CD4-positive, alpha-beta T cell treated with Interleukin-21 for 1 hour (primary cell): ENCODE measurements at places on chromosomes 3 and 15.

- no peak for DNase-seq
Measured at GRCh38 chr3:128590948-128591347, 59.7 kb downstream of the RPN1 start.

GRCh38 chr3:33194303-33194702 is 24.3 kb downstream of the SUSD5 start:
- DNase-seq: no peak

DNA sequence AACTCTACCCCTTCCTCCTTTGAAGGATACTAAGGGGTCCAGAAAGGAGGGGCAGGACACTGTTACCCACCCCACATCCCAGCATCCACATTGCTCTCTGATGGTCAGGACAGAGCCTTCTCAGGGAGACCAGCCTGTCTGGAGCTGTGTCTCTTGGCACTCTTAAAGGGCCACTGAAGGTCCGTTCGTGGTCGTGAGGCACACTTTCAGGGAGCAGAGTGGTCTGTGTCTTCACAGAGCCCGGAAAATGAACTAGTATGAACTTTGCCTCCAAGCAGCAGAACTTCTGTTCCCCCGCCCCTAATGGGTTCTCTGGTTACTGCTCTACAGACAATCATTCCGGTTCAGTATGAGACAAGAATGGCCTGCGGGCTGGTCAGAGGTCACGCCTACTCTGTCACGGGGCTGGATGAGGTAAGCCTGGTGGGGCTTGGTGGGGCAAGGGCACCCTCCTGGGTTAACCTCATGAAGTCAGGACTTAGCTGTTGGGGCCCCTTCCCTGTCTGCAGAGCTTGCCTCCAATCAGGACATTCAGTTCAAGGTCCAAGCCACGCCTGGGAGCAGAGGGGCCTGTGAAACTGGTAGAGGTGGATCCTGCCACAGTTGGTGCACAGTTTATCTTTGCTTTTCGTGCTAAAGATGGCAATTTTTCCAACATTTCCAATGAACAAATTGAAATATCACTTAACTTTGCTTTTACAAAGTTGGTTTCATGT is 33.2 kb downstream of the CAPN3 start:
- DNase-seq: no peak

DNA sequence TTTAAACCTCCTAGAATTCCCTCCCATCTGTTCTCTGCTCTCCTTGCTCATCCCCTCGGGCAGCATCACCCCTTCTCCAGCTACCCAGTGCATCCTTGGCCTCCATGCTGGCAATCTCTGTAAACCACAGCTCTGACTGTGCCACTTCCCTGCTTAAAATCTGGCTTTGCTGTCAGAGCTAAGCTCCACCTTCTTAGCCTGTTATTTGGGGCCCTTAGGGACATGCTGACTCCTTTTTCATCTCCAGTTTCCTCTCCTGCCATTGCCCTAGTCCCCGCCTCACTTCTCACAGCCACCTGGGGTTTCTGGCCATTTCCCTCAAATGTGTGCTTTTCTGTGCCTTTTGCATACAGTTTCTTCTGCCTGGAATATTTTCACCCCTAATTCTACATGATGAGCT is 5.7 kb downstream of the SLC6A20 start:
- no peak for DNase-seq

DNA sequence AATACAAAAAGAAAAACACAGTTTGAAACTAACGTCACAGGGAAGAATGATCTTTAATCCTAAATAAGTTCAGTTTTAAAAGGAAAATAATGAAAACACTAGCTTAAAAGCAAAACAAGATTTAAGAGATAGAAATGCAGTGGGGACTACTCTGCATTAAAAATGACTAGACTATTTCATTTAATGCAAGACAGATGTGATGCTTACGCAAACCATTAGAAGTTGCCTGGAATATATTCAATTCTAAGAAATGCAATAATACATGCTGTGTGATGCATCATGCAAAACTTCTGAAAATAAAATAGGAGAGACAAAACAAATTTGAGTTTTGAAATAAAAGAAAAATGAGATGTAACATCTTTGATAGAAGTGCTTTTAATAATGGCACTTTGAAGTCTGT is 97.6 kb upstream of the STRIT1 start:
- DNase-seq: no peak

- no peak for DNase-seq
Measured at GRCh38 chr3:171936191-171936841, 93.2 kb downstream of the TMEM212 start.
